ENCODE measurements at places on chromosomes 5 and 9.

GRCh38 chr5:159031513-159031912 lies 68.2 kb downstream of the EBF1 start:
- no peak for DNase-seq

- no peak for DNase-seq
Measured at GRCh38 chr9:36818242-36818938, 215.7 kb downstream of the PAX5 start.

DNA sequence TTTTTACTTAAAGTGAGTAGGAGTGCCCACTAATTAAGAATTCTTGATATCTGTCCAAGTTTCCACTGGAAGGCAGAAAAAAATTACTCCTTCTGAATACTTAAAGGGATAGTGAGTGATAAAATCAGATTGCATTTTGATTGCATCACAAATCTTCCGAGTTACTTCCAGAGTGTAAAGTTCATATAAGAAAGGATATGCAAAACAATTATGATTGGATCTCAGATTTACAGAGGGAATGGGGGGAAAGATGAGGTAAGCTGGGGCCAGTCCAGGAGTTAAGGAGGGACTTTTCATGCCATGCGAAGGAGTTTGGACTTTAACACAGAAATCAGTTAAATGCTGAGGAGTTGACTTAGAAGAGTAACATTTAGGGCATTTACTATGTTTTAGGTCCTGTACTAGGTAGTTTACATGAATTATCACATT lies 9.3 kb upstream of the RNF145 start:
- no peak for DNase-seq

GRCh38 chr9:112384690-112385089 lies 4.8 kb downstream of the HSDL2 start:
- no peak for DNase-seq

DNA sequence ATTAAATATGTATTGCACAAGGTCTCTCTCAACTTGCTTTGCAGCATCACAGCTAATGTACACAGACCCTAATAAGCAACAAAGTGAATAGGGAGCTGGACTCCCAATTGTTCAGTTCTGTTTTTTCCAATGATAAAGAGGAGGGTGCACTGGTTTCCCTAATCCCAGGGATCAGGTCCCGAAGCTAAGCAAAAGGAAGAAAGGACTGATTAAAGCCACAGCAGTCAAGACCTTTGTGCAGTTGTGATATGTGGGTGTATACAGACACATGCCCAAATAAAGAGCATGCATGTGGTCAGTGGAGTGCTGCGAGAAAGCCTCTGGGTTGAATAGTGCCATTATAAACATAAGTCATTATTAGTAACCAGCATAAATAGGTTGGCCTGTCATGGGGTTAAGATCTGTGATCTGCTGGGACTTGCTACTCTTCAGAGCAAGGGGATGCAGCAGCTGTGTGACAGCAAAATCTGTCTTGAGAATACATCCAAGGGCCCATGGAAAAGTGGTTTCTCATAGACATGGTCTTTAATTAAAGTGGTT lies 1863.1 kb upstream of the WWC1 start:
- DNase-seq = no peak

GRCh38 chr9:27407491-27407890 lies 110.5 kb upstream of the EQTN start:
- no peak for DNase-seq

GRCh38 chr5:5291357-5291756 lies 131.1 kb upstream of the ICE1 start:
- DNase-seq = no peak

GRCh38 chr5:9626955-9627354 lies 3.2 kb downstream of the TAS2R1 start:
- DNase-seq = no peak

DNA sequence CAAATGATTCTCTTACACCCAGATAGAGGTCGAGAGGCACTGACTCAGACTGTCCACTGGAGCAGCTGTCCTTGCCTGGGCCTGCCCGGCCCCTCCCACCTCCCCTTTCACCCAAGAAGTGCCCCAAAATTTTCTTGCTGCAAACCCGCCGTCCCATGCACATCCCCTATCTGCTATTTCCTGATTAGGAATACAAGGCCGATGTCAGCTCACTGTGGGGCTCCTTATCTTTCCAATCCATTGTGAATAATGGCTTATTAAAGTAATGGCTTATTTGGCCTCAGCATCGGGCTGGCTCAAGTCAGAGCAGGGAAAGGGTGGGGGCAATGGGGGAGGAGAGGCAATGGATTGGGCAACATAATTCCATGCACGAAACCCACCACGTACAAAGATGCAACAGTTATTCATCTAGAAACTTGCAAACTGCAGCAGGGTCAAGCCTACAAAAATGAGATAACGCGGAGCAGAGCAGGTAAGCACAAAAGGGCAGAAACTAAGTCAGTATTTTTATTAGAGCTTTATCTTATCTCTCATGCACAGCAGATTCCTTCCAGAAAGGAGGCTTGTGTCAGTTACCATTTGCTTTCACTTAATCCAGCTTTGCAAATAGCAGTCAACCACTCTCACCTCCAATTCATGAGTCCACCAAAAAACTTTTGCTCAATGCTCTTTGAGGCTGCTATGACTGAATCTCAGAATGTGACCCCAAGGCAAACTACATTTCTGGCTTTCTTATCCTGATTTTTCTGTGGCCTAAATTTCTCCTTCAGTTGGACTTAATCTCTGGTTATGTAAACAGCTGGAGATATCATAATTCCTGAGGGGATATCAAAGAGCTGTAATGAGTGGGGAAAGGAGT lies 138.2 kb upstream of the OSMR start:
- no peak for DNase-seq

DNA sequence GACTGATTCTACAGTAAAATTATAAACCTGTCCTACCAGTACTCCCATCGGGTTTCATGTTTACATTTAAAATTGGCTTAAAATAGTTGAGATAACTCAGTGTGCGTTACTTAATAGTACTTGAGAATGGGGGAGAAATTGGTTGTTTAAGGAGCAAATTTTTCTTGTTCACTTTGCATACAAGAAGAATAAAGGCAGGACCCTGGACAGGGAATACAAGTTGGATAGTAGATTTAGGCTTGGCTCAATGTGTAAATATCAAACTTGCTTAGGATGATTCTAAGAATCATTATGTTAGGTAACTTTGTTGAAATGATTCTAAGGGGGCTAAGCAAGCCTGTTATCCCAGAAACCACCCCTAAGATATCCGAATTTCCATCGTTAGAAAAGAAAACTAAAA lies 448.4 kb upstream of the TLE4 start:
- DNase-seq = no peak

DNA sequence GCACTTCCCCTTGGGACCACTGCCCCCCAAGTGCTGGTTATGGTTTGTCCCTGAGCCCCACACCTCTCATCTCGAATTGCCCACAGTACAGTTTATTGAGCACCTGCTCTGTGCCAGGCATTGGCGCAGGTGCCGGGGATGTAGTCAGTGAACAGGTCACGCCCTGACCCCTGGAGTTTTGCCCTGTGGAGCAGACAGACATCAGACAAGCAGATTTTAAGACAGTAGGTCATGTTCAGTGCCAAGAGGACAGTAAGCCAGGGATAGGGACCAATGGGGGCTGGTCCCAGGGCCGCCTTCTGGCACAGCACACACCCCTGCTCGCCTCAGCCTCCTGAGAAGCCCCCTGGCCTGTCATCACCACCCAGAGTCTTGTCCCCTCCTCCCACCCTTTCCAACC lies 21.9 kb downstream of the ROPN1L start:
- DNase-seq = no peak

DNA sequence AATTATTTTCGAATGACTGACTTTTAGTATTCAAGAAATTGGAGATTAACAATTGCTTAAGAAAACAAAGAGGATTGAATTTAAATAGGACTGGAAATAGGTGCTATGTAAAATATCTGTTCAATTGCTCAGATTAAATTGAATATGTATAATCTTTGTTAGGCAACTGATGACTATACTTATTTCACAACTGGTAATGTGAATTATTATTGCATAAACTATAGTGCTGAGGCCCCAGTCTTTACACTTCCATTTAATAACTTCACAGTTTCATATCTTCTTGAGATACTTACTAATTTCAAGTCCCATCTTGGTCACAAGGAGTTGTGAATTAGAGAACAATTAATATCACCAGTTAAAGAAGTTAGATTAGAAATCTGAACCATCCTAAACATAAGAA lies 16.7 kb downstream of the CEP78 start:
- no peak for DNase-seq

GRCh38 chr9:110143950-110144545 lies 63.9 kb downstream of the C9orf152 start:
- DNase-seq = no peak

DNA sequence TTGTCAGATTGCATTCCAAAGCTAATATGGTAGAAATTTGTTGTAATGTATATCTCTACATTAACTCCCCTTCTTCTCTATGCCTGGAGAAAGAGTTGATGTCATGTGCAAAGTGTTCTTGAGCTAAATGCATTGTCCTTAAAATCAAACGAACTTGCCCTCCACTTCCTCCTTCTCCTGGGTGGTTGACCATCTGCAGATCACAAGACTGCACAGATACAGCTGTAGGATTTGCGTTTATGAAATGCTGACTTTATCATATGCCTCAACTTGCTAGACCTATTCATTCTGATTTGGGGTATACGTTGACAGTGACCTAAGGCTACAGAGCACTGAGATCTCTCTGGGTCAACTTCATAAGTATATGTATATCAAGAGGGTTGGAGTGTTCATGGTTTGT lies 8.3 kb downstream of the TRIM32 start:
- no peak for DNase-seq

DNA sequence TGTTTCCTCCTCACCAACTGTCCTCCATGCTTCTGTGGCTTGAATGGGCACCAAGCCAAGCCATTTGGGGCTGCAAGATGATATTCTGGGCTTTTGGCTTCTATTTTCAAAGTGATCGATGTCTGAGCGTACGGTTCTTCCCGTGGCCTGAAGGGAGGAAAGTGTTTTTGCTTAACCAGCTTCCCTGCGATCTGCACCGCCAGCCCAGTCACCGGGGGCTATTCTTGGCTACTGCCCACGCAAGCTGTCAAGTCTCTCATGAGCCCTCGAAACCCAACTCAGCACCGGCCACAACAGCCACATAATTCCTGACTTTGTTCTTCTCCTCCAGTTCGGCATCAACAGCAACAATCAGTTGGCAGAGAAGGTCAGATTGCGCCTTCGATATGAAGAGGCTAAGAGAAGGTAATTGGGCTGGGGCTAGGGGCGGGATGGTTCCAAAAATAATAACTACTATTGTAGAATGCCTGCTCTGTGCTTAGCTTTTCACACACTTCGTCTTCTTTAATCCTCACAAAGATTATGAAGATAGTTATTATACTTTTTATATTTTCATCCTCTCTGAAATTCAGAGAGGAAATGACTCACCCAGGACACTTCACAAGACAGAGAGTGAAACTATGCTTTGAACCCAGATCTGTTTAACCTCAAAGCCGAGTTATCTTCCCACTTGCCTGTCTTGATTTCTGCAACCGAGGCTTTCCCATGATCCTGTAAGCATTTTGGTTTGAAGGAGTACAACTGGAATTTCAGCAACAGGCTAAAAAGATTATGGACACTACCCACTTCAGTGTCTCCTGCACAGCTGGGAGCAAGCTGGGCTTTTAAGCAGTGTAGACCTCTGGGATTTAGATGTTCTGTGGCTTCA lies 76.4 kb upstream of the RARS1 start:
- DNase-seq = no peak

- DNase-seq = peak; percentile 20
Measured at GRCh38 chr5:132000677-132001453, 10.6 kb downstream of the ACSL6 start.

GRCh38 chr5:122295138-122295537 lies 16.9 kb upstream of the SNCAIP start:
- DNase-seq = no peak

DNA sequence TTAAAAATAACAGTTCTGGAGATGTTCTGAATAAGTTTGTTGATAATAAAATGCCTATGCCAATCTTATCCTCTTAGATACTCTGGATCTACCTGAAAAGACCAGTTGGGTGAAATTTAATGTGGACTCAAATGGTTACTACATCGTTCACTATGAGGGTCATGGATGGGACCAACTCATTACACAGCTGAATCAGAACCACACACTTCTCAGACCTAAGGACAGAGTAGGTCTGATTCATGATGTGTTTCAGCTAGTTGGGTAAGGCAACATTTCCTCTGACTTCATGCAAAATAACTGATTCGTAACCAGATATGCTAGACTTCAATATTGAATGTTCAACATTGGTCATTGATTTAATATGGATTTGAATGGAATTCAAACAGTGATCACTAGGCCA lies 27.0 kb downstream of the ERAP2 start:
- DNase-seq = no peak

Data from Peyer's patch (tissue), 4 donors.